PC-3 (cell line): ENCODE measurements at places on chromosomes 6 and 20. TPM values are rescaled to one million over a fixed set of nuclear protein-coding genes. Genes with fewer than 3 reads are reported as not detected.
A peak's percentile ranks its signal among the peaks of the same experiment; 100 is the strongest.

DNA sequence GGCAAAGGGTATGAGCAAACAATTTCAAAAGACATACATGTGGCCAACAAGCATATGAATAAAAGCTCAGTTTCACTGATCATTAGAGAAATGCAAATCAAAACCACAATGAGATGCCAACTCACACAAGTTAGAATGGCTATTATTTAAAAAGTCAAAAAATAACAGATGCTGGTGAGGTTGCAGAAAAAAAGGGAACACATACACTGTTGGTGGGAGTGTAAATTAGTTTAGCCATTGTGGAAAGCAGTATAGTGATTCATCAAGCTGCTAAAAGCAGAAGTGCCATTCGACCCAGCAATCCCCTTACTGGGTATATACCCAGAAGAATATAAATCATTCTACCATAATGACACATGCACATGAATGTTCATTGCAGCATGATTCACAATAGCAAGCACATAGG, 6.7 kb upstream of the KHDC1L start:
- peak; percentile 55 for DNase-seq

- no peak for DNase-seq
Measured at GRCh38 chr6:84057908-84058307, 24.3 kb downstream of the MRAP2 start.

Gene RNF114
- total RNA-seq = 106 and 133 TPM in 2 replicates

GRCh38 chr6:124530926-124531325, 431.3 kb upstream of the RNF217 start:
- no peak for DNase-seq

DNA sequence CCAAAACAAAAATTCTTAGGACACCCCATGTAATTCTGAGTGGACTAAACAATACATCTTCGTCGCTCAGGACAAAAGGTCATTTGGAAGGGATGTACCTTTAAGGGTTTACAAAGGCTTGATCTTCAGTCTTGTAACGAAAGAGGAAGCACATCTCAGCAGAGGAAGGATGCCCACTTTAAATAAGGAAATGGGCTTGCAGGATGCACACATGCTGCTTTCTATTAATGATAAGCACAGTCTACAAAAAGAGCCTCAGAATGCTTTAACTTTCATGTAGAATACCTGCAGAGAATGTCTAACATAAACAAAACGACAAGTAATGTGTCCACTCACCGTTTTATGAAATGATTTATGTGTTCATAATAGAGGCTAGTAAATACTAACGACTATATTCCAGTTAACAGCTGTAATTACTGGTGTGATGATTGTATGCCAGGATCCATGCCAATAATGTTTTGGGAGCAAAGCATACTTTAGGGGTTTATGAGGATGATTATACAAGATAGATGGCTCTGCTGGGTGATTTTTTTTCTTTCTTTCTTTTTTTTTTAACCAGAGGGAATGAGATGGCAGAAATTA, 216.9 kb downstream of the GMDS start:
- peak; percentile 8 for DNase-seq

GRCh38 chr6:41022294-41022693, 16.7 kb downstream of the UNC5CL start:
- peak; percentile 62 for DNase-seq

DNA sequence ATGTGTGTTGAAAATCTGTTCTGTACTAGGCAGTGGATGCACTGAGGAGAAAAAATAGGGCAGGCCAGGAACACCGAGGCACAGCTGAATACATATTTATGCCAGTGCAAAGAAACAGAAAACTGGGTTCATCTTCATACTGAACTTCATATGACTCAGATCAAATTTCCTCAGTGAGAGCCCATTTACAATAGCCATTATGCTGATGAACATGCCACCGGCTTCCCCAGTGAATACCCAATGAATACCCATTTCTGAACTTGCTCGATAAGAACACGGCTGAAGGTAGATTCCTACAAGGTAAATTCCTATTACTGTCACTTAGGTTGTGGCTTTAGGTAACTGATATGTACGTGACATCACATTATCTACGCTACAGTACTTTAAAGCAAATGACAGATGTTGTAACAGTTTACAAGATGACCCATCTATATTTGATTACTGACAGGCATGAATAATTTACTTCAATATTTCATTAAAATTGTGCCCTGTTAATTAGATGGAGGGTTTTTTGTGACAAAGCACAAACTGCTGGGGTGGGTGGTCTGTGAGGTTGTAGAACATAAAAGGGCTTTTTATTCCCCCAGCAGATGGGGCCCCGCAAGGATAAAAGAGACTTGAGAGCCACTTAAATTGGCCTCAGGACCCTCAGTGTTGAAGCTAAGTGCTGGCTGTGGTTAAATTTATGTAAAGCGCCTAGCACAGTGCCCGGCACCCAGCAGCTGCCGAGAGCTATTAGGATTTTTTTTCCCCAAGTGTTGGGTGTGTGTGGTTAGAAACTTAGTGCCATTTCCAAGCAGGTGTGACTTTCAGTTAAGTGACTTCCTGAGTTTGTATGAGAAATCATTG, 264.5 kb downstream of the CD83 start:
- no peak for DNase-seq

Gene TRIM10
- total RNA-seq = not detected in 2 replicates

Gene MED23
- total RNA-seq = 15.4 and 18.1 TPM in 2 replicates

DNA sequence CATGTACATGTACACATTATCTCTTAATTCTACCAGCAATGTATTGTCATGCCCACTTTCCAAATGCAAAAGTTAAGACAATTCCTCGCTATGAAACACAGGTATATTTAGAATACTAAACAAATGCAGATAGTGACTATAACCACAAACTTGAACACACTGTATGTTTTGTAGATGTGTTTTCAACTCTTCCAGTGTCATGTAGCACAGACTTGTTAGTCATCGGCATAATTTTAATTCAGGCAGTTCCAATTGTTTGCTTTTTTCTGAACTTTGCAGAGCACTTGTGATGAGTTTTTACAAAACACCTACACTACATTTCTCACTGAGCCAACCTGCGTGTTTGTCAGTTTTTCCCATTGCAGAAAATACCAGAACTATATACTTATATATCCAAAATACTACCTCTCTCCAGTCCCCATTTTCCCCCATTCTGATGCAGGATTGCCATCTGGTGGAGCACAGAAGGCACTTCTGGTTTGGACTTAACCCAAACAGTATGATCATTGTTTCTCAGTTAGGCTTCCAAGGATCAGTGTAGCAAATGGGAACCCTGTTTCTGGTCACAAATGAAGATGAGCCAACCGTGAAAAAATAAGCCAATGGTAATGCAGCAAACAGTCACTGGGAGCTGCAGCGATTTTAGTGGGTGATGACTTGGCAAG, 143.4 kb downstream of the ADGRB3 start:
- peak; percentile 50 for DNase-seq

DNA sequence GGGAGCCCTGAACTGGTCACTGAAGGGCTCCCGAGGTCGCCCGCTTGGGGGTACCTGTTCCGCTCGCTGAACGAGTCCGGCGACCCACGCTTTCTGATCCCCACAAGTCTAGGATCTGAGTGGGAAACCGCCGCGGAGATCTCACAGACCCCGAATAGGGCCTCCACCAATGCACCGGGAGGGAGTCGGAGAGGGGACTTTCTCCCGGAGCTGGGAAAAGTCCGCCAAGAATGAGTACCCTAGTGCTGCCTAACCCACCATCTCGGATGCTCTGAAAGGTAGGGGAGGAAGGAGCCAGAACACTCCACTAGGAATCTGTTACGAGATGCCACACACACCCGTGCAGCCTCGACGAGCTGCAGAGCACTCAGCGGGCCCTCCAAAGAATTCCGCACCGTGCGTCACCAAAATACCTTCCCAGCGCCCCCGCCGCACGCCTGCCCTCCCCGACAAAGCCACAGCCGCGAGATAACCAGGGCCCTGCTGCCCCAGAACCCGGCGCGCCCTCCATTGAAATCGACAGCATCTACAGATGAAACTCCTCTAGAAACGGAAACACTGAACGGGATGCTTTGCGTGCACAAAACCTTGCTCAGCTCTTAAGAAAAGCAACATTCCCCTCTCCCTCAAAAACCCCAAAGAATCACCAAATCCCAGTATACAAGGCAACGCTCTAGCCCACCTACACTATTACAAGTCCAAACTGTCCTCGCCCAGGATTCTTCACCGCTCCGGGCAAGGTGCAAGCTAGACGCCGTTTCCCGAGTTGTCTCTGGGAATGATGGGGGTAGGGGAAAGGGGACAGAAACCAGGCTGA, 686 bp downstream of the COL12A1 start:
- DNase-seq = peak; percentile 52

DNA sequence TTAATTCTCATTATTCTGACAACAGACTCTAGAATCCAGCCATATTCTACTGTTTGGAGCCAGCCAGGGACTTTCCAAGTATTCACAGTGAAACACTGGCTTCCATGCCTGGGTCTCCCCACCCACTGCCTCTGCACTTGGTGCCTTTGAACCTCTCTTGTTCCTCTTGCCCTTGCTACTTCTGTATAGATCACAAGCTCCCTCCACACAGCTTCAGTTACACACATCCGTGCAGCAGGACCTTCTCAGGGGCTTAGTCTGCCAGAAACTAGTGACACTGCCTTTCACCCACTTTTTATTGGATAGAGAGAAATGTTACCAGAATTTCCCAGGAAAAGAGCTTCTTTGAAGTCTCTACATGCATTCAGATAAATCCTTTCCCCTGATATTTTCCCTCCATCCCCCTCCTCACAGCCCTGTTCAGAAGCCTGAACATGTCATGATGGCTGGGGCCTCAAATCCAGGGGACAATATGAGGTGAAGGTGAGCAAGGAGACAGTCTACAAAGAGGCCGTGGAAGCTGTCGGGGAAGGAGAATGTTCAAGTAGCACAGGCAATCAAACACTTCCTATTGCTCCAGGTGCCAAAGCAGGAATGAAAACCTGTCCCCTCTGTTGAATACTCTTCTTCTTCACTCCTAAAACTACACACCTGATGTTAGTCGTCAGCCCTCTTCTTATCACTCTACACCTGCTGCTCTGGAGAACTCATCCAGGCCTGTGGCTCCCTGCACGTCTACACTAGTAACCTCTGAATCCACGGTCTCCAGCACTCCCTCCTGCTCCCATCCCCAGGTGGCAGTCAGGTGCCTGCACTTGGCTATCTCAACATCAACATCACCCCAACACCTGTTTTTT, 20.2 kb upstream of the HLA-DOA start:
- DNase-seq = no peak

DNA sequence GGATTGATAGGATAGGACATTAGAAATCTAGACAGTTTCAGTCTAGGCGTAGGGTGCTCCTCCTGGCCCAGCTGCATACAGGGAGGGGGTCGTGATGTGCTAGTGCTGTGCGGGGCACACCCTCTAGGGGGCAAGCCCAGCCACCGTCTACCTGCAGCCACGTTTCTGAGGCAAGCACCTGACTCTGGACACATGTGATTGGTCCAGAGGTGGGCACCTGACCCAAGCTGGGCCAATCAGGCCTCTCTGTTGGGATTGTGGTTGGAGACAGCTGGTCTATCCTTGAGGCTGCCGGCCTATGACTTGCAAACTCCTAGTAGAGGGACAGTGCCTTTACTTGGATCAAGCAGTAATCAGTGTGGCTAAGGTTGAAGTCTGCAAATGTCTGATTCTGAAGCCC, 317.1 kb downstream of the BMP7 start:
- peak; percentile 17 for DNase-seq

DNA sequence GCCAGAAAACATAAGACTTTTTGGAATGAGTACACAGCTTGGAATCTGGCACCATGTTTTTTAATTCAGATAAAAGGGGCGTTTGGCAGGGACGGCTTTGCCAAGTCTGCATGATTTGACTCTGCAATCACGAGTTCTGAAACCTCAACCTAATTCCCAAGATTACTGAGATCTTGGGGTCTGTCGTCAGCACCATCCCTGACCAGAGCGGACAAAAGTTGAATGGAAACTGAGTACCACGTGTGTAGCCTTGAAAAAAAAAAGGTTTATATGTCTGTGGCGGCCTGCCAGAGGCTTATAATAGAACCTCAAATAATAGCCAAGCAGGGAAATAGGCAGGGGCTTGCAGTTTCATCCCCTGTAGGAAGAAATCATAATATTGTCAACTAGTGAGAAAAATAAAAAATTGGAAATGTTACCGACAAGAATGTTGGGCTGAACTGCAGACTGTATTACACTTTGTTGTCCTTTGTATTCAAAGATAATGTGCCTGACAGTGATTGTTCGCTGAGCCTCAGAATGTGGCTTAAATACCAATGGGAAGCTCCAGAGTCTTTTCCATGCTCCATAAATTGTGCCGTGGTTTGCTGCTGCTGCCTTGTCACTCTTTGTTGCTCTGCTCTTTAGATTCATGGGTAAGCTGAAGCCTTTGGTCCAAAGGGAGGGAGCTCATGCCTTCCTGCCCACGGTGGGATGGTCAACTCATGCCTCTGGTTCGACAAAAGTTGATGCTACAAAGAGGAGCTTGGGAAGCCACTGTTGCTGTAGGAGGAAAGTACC, 118.8 kb upstream of the ARID1B start:
- no peak for DNase-seq

- DNase-seq = no peak
Measured at GRCh38 chr6:34044945-34045595, 100.8 kb downstream of the GRM4 start.

- DNase-seq = no peak
Measured at GRCh38 chr6:41726876-41727275, 8.5 kb downstream of the TFEB start.

GRCh38 chr6:148068437-148069061, 274.1 kb upstream of the SASH1 start:
- no peak for DNase-seq

DNA sequence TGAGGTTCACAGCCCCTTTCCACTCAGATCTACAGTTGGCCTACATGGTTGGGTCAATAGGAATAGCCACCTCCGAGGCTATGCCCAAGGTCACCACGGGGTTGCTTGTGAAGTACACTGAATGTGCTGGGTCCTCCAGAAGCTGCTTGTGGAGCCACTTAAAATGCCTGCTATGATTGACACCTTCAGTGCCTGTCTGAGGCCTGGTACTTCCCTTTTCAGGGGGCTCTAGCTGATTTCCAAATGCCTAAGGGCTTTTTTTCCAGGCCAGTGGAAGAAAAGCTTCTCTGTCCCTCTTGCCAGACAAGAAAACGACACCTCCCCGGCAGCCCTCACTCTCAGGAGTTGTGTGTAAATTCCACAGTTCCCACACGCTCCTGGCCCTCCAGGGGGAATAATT, 6.3 kb upstream of the NXT1 start:
- DNase-seq = no peak

GRCh38 chr6:40529040-40529439, 58.1 kb downstream of the LRFN2 start:
- DNase-seq = no peak

DNA sequence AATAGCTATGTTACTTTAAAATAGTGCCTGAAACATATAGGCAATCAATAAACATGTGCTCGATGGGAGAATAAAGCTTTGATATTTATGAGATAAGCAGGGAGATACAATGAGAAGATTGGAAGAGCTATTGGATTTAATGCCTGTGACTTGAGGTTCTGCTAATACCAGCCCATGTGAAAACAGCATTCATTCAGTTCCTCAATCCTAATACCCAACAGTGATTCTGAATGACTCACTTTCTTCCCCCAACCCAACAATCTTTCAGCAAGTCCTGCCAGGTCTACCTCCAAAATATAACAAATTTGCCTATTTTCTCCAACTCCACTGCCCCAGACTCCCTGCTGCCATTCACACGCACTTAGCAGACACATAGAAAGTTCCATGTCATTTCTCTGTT, 26.6 kb upstream of the KLHL31 start:
- no peak for DNase-seq
